Activated CD8-positive, alpha-beta memory T cell treated with anti-CD3 and anti-CD28 coated beads, Interleukin-2, amount 10 ng/mL, durations not matched to agents 7 days and 5 days (primary cell): ENCODE measurements at places on chromosomes 12 and 14. TPM values are rescaled to one million over a fixed set of nuclear protein-coding genes. Genes with fewer than 3 reads are reported as not detected.

Gene CAPZA3
- total RNA-seq, result not detected

Gene MTA1
- total RNA-seq, result 141 TPM

Gene LMNTD1
- not detected for total RNA-seq

Gene MYF5
- total RNA-seq, result not detected

Gene KLRB1
- 13.0 TPM for total RNA-seq

Gene CCDC38
- 0.50 TPM for total RNA-seq
